ENCODE measurements at places on chromosomes 16 and 17. TPM values are rescaled to one million over a fixed set of nuclear protein-coding genes. Genes with fewer than 3 reads are reported as not detected.

The CIBAR2 gene
- 1.1 TPM for total RNA-seq

The EPN3 gene
- 22.4 TPM for total RNA-seq

The KIF19 gene
- total RNA-seq = not detected

DNA sequence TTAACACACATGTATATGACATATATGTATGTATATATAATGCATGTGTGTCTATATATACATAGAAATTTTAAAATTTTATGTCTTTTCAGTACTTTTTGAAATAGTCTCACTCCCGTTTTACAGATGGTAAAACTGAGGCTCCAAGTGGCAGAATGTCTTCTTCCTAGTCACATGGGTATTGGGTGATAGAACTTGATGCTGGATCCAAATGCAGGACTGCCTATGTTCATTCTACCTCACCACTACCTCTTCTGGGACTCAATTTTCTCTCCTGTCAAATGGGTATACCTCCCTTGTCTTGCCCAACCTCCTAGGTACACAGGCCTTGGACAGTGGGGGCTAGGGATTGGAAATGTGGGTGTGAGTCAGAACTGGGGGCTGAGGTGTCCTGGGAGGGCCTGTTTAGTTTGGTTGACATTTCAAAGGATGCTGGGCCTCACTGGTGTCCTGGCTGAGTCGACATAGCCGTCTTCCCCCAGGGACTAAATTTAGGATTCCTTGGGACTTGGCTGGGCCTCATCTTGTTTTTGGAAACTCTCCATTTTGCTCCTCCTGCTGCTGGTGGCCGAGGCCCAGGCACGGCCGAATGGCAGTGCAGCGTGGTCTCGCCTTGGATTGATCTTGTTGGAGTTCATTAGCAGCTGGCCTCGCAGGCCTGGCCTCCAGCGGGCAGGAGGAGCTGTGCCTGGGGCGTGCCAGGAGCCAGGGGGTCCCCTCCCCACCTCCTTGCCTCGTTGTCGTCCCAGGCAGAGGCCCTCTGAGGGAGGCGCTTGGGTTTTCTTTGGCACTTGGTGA is 25.9 kb downstream of the NKD1 start:
- no peaks in the 10 kb centered on the region for H3K36me3 ChIP-seq
- peak; percentile 66 for DNase-seq
- H3K27ac ChIP-seq = peak overlapping the region; percentile 79
- H3K4me3 ChIP-seq = no peak overlapping the region
- H3K27me3 ChIP-seq = no peaks in the 10 kb centered on the region

DNA sequence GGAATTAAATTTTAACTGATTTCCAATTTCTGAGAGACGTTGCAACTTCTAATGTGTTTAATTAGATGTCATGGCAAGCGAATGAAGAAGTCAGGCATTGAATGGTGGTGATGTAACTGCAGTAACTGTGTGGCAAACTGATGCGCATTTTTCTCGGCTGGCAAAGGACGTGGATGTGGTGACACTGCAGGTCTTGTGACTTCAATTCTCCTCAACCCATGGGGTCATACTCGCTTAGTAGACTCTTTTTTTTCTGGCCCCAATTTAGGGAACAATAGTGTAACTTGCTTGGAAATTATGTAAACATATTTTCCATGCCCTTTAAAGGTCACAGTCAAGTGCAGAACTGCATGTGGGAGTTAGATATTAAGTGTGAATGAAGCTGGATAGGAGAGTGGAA is 1.9 kb upstream of the FAM20A start:
- no peak for DNase-seq
- no peaks in the 10 kb centered on the region for H3K36me3 ChIP-seq
- no peaks in the 10 kb centered on the region for H3K27me3 ChIP-seq

- no peak overlapping the region for H3K27ac ChIP-seq
- DNase-seq = no peak
- peaks cover 4% of the 10 kb centered on the region for H3K4me1 ChIP-seq
- no peak overlapping the region for H3K4me3 ChIP-seq
Measured at GRCh38 chr17:61064087-61064951, 335.3 kb upstream of the TBX2 start.

DNA sequence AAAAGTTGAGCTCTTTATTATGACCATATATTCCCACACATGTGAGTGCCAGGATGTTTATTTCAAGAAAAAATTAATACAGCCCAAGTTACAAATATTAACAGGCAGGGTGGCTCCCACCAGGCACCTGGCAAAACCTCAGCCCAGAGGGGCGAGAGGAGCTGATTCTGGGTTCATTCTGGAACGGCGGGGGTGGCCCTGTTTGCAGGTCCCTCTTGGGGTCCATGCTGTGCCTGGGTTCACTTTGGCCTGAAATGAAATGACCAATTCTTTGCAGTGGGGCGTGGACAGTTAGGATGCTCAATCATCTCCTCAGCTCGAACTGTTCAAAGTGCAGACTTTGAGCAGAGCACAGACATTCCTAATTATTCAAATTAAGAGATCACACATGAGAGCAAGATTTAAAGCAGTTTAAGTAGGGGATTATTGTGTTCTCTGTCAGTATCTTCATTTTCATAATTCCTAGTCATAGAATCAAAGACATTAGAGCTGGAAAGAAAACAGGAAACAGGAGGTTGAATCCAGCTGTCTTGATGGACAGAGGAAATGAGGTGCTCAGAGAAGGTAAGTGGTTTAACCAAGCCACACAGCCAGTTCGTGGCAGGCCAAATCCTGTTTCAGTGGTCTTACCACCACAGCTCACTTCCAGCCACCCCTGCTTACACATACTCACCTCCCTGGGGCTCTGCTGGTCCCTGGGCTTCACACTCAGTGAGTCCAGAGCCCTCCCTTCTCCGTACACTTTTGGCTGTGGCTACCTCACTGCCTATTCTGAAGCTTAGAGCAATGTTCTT is 363.9 kb upstream of the TNRC6C start:
- no peaks in the 10 kb centered on the region for H3K27me3 ChIP-seq
- H3K36me3 ChIP-seq = no peaks in the 10 kb centered on the region
- DNase-seq = no peak
- H3K27ac ChIP-seq = no peak overlapping the region
- no peak overlapping the region for H3K4me3 ChIP-seq
- no peaks in the 10 kb centered on the region for H3K4me1 ChIP-seq

GRCh38 chr17:36602924-36603384 is 1.6 kb downstream of the MRM1 start:
- no peaks in the 10 kb centered on the region for H3K36me3 ChIP-seq
- no peaks in the 10 kb centered on the region for H3K27me3 ChIP-seq
- H3K4me3 ChIP-seq = peak overlapping the region; percentile 80
- peak; percentile 68 for DNase-seq
- H3K27ac ChIP-seq = no peak overlapping the region

GRCh38 chr16:68992521-68992920 is 112.9 kb upstream of the HAS3 start:
- no peaks in the 10 kb centered on the region for H3K4me1 ChIP-seq

DNA sequence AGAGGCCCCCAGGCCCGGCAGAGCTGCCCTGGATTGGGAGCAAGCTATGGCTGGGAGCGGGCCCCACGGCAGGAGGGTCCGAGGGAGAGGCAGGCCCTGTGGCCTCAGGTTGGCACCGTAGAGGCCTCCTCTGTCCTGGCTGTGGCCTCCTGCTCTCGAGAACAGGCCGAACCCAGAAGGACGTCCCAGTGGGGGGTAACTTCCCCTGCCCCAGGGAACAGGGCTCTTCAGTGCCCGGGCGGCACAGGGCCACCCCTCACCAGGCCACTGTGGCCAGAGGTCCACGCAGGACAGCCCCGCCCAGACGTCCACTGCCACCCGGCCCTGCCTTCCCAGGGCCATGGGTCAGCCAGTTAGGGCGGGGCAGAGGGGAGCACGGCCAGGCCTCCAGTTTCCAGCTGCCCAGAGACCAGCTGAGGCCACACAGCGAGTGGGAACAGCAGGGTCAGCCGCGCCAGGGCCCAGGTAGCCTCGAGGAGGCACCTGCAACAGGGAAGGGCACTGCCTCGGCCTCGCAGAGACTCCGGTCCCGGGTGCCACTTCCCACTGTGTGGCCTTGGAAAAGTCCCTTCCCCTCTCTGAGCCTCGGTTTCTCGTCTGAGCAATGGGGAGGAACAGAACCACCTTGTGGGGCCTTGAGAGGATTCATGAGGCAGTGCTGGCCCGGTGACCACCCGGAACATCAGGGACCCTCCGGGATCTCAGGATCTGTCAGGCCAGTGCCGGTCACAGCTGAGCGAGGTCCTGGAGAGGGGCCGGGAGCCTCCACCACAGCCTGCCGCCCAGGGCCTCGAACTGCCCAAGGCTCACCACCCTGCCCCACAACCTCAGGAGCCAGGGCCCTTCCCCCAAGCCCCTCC is 32.0 kb downstream of the ZNF469 start:
- H3K36me3 ChIP-seq = no peaks in the 10 kb centered on the region
- DNase-seq = no peak
- H3K4me1 ChIP-seq = no peaks in the 10 kb centered on the region
- no peak overlapping the region for H3K4me3 ChIP-seq

DNA sequence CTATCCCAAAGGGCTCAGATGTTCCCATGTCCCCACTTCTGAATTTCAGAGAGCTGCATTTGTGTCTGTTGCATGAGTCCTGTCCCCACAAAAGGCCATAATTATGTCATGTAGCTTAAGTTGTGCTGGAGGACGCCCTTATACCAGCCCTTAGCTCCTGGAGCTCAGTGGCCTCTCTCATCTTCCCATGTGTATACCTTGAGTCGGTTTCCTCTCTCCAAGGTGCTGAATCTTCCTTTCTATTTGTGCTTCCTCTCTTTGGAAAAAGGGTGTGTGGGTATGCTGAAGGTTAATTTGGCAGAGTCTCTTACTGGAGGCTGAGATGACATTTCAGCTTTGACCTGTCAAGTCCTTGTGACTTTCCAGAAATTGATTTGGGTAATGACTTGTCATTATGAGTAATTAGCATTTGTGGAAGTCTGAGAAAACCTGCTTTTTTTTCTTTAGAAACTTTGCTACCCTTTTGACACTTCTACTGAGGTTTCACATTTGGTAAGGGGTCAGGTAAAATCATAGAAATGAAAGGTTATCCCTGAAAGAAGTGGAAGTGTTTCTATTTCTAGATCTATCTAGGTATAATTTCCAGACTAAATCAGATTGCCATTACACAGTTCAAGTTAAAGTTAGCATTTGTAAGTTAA is 185.4 kb downstream of the ABCC12 start:
- no peak overlapping the region for H3K27ac ChIP-seq
- DNase-seq = no peak
- no peak overlapping the region for H3K4me3 ChIP-seq

GRCh38 chr17:44360826-44361225 is 2.8 kb downstream of the FAM171A2 start:
- H3K4me1 ChIP-seq = peaks cover 7% of the 10 kb centered on the region
- no peaks in the 10 kb centered on the region for H3K36me3 ChIP-seq
- no peak overlapping the region for H3K4me3 ChIP-seq
- no peaks in the 10 kb centered on the region for H3K27me3 ChIP-seq
- H3K27ac ChIP-seq = no peak overlapping the region
- peak; percentile 94 for DNase-seq

GRCh38 chr16:57354311-57354710 is 4.3 kb upstream of the CCL22 start:
- H3K27ac ChIP-seq = no peak overlapping the region
- H3K27me3 ChIP-seq = no peaks in the 10 kb centered on the region
- no peaks in the 10 kb centered on the region for H3K36me3 ChIP-seq

- no peaks in the 10 kb centered on the region for H3K27me3 ChIP-seq
- DNase-seq = no peak
- no peak overlapping the region for H3K4me3 ChIP-seq
- H3K27ac ChIP-seq = no peak overlapping the region
- no peaks in the 10 kb centered on the region for H3K4me1 ChIP-seq
Measured at GRCh38 chr17:35046245-35046644, 17.3 kb downstream of the RFFL start.
